ENCODE measurements at places on chromosomes 5 and 9.

- DNase-seq = no peak
Measured at GRCh38 chr5:57681942-57682341, 199.3 kb upstream of the ACTBL2 start.

DNA sequence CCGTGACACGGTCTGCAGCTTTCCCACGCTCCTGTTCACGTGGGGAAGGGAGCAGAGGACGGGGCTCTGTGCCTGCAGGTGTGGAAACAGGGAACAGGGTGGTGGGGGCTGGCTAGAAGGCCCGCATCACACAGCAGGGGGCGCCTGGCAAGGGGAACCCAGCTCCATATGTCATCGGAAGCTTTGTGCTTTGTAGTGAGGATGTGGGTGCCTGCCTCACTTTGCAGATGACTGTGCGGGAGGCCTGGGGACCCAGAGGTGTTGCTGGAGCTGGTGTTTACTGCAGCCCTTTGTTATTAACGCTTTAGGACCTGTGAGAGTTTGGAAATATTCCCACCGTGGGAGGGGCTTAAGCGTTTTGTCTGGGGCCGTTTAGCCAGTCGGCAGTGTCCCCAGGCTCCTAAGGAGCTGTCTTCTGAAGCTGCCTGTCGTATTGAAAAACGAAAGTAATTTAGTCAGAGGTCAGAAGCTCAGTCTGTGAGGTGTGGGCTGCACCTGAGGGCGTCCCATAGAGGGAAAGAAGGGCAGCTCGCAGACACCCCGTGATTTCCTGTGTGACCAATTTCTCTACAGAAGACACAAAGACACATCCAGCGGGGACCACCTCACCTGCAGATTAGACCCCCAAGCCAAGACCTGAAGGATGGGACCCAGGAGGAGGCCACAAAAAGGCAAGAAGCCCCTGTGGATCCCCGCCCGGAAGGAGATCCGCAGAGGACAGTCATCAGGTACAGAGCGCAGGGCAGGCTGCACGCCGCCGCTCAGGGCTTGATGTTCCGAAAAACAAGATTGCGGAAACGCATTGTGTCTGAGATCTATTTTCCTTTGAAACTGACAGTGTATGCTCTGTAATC lies 9.1 kb downstream of the MAN1B1 start:
- no peak for DNase-seq

- no peak for DNase-seq
Measured at GRCh38 chr5:2874099-2874498, 122.6 kb upstream of the IRX2 start.

DNA sequence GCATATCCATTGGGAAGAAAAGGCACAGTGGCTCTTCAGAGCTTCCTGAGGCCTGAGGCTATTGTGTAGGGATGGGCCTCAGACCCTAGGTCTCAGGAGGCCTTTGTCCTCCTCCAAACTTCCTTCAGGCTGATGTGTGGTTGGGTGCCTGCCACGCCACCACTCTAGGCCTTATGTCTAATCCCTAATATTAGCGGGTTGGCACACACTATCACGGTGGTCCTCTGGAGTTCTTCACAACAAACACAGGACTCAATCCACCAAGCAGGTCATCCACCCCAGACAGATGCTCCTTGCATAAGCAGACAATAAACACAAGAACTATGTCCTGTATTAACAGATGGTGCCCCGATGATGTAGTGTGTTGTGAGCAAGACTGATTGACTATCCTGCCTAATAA lies 31.0 kb upstream of the FSTL4 start:
- DNase-seq = no peak

- no peak for DNase-seq
Measured at GRCh38 chr5:133942614-133943474, 25.6 kb downstream of the C5orf15 start.

DNA sequence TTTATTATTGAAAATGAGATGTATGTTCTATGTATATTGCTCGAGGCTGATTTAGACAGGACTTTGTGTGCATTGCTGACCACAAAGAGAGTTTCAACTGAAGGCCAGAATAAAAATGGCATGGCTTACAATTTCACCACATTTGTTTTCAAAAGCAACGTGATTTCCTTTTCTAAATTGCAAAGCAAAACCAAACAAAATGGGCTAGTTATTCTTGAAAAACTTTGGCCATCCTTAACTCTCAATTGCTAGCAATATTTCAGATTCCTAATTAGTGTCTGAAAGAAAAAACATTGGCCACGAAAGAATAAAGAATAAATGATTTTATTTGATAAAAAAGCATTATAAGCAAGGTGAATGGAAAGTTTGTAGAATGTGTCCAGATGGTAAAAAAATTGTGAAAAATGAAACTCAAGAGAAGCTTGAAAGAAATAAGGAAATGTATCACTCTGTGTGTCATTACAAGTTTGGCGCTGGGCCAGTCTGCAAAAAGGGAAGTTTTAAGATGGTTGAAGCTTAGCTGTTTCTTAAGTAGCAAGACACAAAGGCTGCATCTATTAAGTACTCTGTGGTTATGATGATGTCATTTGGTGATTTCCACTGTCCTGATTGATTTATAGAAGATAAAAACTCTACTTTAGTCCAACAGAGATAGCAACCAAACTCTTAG lies 89.2 kb upstream of the PRLR start:
- DNase-seq = peak; percentile 45

GRCh38 chr9:87824216-87824875 lies 58.3 kb upstream of the SPATA31E1 start:
- no peak for DNase-seq

GRCh38 chr5:134252671-134253070 lies 26.8 kb upstream of the PPP2CA start:
- DNase-seq = no peak

DNA sequence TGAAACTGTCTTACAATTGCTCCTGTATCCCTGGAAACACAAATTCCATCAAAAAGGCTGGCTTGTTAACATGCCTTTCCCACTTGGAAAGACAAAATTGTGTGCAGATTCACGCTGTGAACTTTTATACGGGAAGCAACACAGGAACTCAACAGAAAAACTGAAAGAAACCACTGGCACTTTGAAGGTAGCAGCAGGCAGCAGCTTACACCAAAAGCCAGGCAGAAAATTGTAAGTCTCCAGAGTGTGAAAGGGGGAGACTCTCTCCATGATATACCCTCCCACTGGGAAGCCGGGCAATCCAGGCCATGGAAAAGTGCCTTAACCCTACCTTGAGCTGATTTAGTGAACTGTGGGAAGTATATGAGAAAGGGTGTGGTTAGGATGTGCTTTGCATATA lies 943.7 kb downstream of the CDH18 start:
- no peak for DNase-seq

- DNase-seq = no peak
Measured at GRCh38 chr9:36063804-36064447, 27.2 kb downstream of the RECK start.

DNA sequence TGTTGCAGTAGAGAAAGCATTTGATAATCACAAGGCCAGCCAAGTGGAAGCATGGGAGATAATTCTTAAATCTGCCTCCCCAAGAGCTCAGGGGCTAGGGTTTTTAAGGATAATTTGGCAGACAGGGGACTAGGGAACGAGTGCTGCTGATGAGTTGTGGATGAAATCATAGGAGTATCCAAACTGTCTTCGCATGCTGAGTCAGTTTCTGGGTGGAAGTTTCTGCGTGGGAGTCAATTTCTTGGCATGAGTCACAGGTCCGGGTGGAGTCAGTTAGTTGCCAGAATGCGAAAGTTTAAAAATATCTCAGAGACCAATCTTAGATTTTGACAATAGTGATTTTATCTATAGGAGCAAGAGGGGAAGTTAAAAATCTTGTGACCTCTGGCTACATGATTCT lies 112.6 kb downstream of the TMC1 start:
- no peak for DNase-seq

GRCh38 chr5:142248853-142249462 lies 75.9 kb downstream of the SPRY4 start:
- no peak for DNase-seq

- no peak for DNase-seq
Measured at GRCh38 chr9:34623374-34624235, 3.3 kb upstream of the DCTN3 start.

DNA sequence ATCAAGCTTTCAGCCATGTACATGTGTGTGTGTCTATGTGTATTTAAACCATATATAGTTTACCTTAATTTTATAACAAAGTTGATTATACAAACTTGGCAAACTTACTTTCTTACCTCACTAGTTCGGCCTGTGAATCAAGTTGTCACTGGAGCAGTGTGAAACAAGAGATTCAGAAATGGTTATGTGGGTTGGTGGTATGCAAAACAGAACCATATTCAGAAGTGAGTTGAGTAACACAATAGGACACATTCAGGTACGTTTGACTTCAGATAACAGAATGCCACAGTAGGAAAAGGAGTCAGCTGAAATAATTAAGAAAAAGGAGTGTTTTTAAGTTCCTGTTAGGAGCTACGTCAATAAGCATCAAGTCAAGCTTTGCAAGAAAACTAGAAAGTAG lies 21.5 kb downstream of the XPA start:
- no peak for DNase-seq

DNA sequence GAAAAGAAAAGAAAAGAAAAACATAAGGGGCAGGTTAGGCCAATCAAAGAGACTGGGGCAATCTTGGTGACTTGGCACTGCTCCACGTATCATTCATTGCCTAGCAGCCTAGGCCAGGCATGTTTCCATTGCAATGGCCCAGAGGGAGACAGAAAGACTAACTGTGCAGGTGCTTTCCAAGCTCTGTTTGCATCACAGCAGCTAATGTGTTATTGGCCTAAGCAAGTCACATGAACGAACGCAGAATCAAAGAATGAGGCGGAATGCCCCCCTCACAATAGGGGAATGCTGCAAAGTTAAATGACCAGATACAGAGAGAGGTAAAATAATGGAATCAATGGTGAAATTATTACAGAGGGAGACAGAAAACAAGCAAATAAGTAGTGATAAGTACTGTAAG lies 11.1 kb upstream of the VPS13A start:
- no peak for DNase-seq

DNA sequence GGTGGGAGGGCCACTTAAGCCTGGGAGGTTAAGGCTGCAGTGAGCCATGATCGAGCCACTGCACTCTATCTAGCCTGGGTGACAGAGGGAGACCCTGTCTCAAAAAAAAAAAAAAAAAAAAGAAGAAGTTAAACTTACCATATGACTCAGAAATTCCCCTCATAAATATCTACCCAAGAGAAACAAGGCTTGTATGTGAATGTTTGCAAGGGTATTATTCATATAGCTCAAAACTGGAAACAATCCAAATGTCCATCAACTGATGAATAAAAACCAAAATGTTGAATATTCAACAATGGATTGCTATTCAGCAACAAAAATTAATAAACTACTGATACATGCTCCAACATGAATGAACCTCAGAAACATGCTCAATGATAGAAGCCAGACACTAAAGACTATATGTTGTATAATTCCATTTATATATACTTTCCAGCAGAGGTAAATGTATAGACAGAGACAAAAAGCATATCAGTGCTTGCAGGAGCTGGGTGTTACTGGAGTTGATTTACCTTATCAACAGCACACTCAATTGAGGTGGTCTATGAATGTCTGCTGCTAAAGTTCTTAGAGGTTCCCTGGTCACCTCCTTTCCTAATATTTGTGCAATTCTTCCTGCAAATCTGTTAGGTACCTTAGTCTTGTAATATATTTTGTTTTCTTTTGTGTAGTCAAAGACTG lies 5.3 kb upstream of the SREK1 start:
- no peak for DNase-seq

DNA sequence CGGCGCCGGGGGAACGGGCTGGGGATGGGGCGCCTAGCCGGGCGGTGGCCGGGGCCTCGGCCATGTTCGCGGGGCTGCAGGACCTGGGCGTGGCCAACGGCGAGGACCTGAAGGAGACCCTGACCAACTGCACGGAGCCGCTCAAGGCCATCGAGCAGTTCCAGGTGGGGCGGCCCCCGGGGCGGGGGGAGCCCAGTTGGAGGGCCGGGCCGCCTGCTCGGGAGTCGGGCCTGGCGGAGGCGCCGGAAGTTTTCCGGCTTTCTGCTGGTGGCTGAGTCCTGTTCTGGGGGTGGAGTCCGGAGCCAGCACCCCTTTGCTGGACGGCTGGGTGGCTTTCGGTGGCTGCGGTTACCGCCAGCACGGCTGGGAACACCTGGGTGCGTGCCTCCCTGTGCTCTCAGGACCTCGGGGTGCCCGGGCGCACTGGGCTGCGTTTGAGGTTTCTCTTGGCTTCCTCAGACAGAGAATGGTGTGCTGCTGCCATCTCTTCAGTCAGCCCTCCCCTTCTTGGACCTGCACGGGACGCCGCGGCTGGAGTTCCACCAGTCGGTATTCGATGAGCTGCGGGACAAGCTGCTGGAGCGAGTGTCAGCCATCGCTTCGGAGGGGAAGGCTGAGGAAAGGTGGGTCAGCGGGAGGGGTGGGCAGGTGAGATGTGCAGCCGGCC lies 454 bp downstream of the NELFB start:
- no peak for DNase-seq

DNA sequence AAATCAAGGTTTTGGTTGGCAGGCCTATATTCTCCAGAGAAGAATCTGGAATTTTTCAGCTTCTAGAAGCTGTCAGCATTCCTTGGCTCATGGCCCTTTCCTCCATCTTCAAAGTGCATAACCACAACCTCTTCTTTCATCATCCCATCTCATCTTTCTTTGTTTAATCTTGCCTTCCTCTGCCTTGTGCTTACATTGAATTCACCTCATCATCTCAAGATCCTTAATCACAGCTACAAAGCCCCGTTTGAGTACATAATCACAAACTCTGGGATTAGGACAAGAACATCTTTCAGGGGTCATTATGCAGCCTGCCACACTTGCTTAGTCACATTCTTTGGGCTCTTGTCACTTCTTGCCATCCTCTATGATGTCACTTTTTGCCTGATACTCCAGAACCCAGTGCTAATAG lies 130.3 kb downstream of the FOXD1 start:
- DNase-seq = no peak

DNA sequence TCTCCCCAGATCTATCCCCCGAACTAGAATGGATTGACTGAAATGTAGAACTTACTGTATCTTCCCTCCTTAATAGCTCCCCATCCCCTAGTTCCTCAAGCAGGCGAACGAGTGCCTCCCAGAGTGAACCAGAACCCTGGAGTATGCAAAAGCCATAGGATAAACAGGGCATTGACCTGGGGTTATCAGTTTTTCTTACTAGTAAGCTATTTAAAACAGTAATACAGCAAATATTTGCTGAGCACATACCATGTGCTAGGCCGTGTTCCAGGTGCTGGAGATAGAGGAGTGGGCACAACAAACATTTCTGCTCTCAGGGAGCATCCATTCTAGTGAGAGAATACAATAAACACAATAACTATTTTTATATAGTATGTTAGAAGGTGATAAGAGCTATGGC lies 1.8 kb downstream of the SKP2 start:
- DNase-seq = no peak

GRCh38 chr9:95930277-95930676 lies 54.8 kb downstream of the ERCC6L2 start:
- no peak for DNase-seq

DNA sequence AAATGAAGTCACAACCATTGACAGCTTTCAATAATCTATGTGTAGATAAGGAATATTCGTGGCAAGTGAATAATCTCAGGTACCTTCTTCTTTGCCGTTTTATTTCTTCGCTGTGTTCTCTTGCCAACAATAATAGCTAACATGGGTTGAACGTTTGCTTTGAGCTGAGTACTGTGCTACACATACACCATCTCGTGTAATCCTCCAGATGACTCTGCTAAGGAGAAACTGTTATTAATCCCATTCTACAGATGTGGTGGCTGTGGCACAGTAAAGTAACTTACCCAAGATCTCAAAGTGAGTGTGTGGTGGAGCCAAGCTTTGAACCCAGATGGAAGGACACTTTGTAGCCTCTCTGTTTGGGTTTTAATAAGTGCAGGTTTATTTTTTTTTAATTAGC lies 179.7 kb downstream of the C9orf152 start:
- no peak for DNase-seq

- DNase-seq = no peak
Measured at GRCh38 chr9:27591093-27591492, 17.8 kb upstream of the C9orf72 start.

- no peak for DNase-seq
Measured at GRCh38 chr5:151036556-151036955, 16.2 kb downstream of the GPX3 start.
